Activated effector memory CD4-positive, alpha-beta T cell treated with anti-CD3 and anti-CD28 coated beads, Interleukin-2, amount 50 U/mL, for 16 hours (primary cell): ENCODE measurements at places on chromosomes 5 and 9.

DNA sequence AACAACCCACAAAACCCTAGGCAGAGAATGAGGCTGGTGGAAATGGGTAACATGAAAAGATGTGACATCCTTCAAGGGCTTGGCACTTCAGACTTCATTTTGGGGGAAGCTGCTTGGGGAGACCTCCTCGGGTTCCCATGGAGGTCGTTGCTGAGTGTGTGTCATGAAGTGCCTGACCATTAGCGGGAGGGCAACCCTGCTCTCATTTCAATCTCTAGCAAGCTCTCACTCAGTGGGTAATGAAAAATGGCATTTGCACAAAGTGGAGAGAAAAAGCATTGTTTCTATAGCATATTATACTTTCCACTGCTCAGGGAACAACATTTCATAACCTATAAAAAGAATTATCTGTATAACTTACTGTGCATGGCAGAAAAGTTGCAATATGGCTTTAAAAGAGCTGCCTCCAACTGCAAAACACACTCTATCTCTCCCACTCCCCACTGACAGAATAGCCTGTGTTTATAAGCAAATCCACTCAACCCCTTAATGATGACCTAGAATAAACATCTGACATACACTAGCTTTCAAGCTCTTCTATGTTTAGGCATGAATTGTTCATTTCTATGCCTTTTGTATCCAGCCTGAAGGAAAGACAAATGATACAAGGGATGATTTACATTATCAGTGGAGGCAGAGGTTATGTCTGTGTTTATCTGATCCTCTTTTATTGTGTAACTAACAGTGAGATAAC lies 357.2 kb downstream of the ZSWIM6 start:
- DNase-seq, result no peak

- DNase-seq, result peak; percentile 72
Observed at GRCh38 chr5:14593326-14594021, 11.9 kb downstream of the OTULINL start.

- no peak for DNase-seq
Observed at GRCh38 chr9:110217656-110218099, 9.7 kb upstream of the C9orf152 start.

- DNase-seq, result no peak
Observed at GRCh38 chr5:40587376-40587775, 92.3 kb upstream of the PTGER4 start.
